Activated CD4-positive, alpha-beta T cell treated with anti-CD3 and anti-CD28 coated beads for 1 hour (primary cell): ENCODE measurements at places on chromosomes 2 and 18.

GRCh38 chr2:60954139-60954538, 63.4 kb upstream of the PEX13 start:
- DNase-seq: no peak

GRCh38 chr2:159091976-159092375, 123.5 kb downstream of the TANC1 start:
- no peak for DNase-seq

DNA sequence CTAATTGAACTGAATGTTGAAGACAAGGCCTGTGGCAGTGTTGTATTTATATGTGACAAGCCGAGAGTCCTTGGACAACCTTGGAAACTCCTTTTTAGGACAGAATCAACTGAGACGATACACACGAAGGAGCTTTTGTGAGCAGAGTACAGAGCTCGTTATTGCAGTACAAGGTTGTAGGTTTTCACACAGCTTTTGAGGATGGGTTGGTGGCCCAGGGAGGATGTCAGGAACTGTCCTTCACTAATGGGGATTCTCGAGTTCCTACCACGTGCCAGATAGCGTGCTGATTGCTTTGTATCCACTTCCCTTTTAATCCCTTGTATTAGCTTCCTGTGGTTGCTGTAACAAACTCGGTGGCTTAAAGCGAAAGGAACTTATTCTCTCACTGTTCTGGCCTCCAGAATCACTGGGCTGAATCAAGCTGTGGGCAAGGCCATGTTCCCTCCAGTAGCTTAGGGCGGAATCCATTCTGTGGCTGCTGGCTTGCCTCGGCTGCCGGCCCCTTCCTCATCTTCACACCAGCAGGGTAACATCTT, 20.2 kb downstream of the INPP4A start:
- DNase-seq: no peak

GRCh38 chr2:151815821-151816489, 12.3 kb downstream of the ARL5A start:
- DNase-seq: no peak

GRCh38 chr2:212146416-212146815, 392.2 kb downstream of the ERBB4 start:
- no peak for DNase-seq

- no peak for DNase-seq
Observed at GRCh38 chr18:25455646-25456045, 103.7 kb upstream of the ZNF521 start.

GRCh38 chr18:47724186-47724975, 206.1 kb downstream of the SMAD2 start:
- DNase-seq: no peak

DNA sequence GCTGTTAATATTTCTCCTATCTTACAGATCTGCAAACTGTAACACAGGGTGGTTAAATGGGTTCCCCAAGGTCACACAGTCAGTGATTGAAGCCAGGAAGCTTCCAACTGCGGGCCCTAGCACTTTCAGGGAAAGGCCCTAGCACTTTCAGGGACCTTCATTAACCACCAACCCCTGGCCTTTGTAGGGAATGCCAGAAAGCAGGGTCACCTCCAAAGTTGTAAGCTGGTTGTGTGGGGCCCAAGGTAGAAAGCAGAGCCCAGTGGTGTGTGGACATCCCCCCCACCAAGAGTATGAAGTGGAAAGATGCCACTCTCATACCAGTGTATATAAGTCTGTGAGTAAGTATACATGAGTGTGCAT, 4.4 kb downstream of the DLX2 start:
- DNase-seq: no peak

DNA sequence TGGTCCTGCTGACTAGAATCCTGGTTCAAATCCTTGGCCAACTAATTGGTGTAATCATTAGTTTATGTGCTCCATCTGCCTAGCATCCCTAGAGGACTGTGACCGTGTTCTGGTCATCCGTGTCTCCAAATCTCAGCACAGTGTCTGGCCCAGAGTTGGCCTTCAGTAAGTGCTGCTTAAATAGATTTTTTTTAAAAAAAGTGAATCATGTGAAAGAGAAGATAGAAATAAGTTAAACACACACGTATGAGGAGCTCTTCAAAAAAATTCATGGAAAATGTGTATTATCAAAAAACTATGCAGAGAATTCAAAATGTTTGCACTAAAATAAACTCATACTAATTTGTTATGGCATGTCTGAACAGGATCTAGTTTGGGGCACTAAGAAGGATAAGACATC, 129.3 kb upstream of the TLK1 start:
- no peak for DNase-seq

DNA sequence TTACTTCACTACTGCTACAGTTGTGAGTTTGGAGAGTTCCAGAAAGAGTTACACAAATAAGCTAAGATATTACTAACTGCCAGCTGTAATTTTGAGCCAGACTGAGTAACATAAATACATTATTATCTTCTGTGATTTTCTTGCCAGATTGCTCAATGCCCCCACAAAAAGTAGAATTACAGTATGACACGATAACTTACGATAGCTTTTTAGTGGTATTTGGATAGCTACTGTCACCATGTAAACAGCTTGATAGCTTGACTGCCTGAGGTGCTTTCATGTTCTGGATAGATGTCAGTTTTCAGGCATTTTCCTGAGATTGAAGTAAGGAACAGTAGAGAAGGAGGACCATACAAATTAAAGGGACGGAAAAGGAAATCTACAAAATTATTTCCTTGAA, 533.3 kb downstream of the SOCS6 start:
- DNase-seq: no peak

DNA sequence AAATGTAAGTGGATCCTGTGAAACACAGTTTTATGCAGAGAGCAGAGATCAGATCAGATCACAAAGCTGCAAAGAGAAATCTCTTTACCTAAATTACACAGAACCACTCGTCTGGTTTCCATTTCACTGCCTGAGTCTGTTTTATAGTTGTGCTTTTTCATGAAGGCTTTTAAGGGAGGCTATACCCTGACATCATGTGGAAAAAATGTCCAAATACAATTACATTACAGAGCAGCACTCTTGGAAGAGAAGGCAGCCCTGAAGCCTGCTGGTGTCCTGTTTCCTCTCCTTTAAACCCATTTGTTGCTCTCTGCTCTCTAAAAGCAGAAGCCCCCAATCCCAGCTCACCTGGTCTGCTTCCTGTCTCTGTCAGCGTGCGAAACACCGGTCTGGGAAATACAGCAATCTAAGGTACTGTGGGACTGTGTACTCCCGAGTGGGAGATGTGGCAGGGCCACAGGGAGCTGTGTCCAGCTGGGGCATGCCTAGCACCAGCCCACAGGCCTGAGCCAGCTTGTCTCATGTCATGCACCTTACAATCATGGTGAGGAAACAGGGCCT, 24.8 kb upstream of the ZFP36L2 start:
- DNase-seq: no peak

- DNase-seq: no peak
Observed at GRCh38 chr2:133768658-133769435, 200.6 kb upstream of the NCKAP5 start.

- DNase-seq: no peak
Observed at GRCh38 chr2:29583104-29583503, 338.3 kb downstream of the ALK start.

DNA sequence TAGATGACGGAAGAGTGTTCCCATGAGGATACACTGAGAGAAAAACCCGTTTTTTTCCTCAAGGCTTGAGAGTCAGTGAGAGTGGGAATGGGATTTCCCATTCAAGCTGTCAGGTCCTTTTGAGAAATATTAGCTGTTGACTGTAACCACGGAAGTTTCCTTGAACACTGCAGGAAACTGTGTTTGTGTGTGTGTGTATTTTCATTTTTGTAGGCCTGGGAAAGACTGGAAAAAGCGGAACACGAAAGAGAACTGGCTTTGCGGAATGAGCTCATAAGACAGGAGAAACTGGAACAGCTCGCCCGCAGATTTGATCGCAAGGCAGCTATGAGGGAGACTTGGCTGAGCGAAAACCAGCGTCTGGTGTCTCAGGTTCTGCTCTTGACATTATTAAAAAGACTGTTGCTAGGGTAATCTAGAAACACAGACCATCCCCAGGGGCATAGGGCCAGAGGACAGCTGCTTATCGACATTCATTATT, 98.8 kb upstream of the EML6 start:
- no peak for DNase-seq

- DNase-seq: no peak
Observed at GRCh38 chr18:5029592-5029991, 167.5 kb downstream of the AKAIN1 start.

- no peak for DNase-seq
Observed at GRCh38 chr18:37985126-37985525, 419.5 kb upstream of the CELF4 start.

- peak; percentile 41 for DNase-seq
Observed at GRCh38 chr2:27049422-27050280, 1.8 kb upstream of the AGBL5 start.

DNA sequence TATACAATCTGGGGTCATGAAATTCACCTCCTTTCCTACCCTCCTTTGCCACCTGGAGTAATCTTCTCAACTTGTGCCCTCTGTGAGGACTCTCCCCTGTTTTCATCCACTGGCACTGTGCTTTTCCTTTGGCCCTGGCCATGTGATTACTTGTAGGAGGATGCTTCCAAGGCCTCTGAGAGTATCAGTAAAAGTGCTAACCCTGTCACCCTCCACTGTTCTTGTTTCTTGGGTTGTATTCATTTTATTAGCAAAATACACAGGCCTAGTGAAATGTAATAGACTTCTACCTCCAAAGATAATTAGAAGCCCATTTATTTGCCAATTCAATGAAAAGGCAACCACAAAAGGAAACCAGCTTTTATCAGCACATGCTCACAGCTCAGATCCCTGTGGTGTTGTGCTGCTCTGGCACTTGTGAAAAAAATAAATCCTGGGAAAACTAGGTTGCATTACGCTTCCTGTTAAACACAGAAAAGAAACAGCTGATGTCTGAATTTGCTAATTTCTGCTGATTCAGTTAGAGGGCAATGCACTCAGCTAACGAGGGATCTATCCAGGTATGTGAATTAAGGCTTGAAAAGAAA, 357.5 kb upstream of the ETAA1 start:
- no peak for DNase-seq

DNA sequence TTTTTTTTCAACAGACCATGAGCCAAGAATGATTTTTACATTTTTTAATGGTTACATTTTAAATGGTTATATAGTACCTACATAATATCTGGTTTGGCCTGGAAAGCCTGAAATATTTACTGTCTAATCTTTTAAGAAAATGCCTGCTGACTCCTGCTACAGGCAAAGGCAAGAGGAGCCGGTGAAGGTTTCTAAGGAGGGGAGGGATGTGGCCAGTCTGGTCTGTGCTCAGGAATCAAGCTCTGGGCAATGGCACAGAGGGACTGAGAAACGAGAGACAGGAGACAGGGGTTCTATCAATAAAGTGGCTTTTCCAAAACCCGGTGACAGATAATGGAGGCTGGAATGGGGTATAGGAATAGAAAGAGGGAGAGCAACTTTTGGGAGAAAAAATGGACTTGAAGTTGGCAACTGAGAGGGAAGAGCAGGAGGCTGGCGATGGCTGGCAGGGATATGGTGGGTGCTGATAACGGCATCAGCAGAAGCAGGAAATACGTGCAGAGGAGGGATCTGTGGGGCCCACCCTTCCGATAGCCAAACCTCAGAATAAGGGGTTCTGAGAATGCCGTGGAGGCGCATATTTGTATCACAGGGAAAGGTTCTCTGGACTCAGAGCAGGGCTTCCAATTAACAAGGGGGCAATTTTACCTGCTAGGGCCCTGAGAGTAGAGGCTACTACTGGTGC, 64.0 kb upstream of the DNMT3A start:
- DNase-seq: no peak
